ENCODE measurements at places on chromosomes 6 and 20.

GRCh38 chr20:50527068-50527605, 17.0 kb downstream of the PTPN1 start:
- DNase-seq, result no peak

DNA sequence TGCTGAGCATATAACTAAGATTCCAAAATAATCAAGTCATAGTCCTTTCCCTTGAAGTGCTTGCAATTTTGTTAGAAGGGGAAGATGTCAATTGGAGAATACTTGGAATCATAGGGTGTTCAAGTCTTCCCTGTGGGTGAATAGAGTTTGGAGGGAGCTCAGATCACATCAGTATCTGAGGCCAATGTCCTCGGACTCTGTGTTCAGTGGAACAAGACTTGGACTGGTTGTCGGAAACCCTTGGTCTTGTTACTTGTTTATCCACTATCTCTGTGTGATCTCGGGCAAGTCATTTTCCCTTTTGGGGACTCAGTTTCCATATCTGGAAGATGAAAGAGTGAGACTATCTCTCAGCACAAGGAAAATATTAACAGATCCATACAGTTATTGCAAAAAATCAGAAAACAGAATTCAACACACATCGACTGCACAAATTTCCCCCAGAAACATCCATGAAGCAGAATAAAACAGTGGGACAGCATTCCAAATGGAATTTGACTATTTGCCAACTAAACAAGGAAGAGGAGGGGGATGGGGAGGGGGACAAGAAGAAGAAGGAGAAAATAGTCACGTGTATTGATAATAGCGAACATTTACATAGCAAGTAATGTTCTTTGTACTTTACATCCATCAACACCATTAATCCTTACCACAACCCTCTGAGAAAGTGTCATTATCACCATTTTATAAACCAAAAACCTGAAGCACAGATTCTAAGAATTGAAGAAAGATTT, 3.9 kb upstream of the EDEM2 start:
- no peak for DNase-seq

GRCh38 chr6:157757430-157758403, 65.3 kb upstream of the SNX9 start:
- no peak for DNase-seq

DNA sequence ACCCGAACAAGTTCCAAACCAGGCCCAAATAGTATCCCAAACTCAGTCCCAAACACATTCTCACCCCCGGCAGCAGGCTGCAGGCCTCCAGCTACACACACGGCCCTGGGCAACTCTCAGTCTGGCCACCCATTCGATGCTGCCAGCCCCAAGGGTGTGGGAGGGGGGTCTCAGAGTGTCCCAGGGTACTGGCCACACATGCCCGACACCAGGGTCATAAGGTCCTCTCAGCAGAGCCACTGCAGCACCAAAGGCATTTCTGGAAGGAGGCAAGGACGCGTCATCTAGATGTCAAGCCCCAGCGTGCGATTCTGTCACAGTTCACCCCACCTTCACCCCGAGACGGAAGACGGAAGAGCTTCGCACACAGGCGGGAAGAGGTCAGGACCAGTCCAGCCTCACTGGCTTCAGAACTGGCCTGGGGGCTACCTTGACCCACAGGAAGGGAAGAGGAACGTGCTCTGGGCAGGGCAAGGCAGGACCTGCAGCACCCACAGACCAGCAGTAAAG, 9.5 kb downstream of the MYL9 start:
- DNase-seq, result no peak

- no peak for DNase-seq
Measured at GRCh38 chr20:38217791-38218565, 42.6 kb downstream of the KIAA1755 start.

- peak; percentile 78 for DNase-seq
Measured at GRCh38 chr6:70667711-70668498, at the start of gene SMAP1. TSS of gene SMAP1 (plus strand) at chr6:70667883. CDS start at chr6:70668024, 141 bp downstream.

DNA sequence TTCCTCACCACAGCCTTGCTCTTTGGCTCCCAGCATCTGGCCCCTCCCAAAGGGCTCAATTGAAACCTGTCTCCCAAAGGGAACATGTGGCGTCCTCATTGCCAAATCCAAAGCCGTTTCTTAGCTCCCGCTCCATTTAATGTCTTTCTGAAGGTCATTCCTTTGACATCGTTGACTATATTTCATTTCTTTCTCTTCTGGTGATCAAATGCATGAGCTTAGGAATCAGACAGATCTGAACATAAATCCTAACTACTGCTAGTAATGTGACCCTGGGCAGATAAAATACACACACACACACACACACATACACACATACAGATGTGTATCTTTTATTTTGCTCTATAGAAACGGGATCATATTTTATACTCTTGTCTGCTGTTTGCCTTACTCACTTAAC, 964.7 kb upstream of the FLRT3 start:
- no peak for DNase-seq

GRCh38 chr6:20467437-20467836, 65.8 kb downstream of the E2F3 start:
- no peak for DNase-seq

GRCh38 chr20:51371720-51372119, 170.8 kb downstream of the NFATC2 start:
- no peak for DNase-seq

GRCh38 chr20:45965169-45966002, 6.6 kb downstream of the ZNF335 start:
- DNase-seq, result no peak

GRCh38 chr6:143621876-143622605, 55.7 kb upstream of the PHACTR2 start:
- DNase-seq, result no peak

DNA sequence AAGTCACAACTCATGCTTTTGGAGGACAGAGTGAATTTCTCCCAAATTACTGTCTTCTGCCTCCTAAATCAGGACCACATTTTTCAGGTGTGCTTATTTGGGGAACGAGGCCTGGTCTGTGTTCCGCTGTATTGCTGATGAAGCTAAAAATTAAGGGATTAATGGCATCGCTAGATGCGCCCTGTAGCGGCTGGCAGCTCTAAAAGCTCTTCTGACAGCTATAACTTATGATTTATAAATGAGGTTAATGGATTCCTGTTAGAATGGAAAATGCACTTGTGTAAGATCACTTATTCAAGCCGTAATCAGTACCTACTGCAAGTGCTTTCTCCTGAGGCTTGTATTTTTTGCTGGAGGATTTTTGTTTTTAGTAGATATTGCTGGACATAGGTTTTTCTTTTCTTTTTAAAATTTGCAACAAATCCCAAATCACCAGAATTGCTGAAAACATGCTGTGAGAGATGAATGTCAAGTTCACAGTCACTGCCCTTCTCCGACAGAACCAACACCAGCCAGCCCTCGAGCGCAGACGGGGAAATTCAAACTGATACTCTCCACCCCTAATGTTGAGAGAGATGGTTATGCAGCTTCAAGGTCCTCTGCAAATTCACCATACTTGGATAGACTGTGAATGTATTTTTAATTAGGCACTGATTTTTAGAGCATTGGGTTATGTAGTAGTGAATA, 49.1 kb downstream of the AKAP12 start:
- DNase-seq, result no peak

GRCh38 chr6:109318328-109318876, 63.9 kb downstream of the CD164 start:
- DNase-seq, result peak; percentile 74

DNA sequence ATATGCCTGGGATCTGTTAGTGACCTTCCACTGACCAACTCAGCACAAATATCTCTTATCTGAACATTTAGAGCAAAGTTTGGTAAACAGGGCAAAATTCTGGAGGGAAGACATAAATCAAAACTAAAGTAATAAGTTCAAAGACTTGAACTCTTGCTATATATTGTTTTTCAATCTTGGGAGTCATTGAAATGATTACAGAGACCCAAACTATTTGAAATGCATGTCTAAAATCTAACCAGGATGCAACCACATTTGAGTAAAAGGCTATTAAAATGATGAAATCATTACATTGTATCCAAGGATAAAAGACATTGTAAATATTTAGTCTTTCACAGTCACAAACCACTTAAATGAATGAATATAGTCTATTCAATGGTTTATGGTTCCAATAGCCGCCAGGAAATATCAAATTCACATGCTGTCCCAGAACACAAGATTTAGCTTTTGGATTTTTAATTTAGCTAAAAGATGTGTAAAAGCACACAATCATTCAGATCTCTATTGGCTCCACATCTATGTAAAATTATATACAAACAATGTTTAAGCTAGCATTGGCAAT, 256.6 kb upstream of the EPHA7 start:
- DNase-seq, result no peak

DNA sequence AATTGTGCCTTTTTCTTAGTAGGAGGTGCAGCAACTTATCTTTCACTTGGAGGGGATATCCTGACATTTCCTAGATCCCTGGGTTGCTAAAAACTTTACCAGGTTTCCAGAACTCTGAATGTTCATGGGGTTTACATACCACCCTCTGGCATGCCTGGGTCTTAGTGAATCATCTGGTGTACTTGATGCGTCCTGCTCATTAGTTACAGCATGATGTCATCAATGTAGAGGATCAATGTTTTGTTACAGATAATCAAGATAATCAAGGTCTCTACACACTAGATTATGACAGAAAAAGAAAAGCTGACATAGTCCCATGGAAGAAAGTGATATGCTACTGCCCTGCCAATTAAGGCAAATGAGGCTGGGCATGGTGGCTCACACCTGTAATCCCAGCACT, 27.0 kb downstream of the FITM2 start:
- no peak for DNase-seq

GRCh38 chr6:11722805-11723631, 55.6 kb downstream of the ADTRP start:
- DNase-seq, result no peak

DNA sequence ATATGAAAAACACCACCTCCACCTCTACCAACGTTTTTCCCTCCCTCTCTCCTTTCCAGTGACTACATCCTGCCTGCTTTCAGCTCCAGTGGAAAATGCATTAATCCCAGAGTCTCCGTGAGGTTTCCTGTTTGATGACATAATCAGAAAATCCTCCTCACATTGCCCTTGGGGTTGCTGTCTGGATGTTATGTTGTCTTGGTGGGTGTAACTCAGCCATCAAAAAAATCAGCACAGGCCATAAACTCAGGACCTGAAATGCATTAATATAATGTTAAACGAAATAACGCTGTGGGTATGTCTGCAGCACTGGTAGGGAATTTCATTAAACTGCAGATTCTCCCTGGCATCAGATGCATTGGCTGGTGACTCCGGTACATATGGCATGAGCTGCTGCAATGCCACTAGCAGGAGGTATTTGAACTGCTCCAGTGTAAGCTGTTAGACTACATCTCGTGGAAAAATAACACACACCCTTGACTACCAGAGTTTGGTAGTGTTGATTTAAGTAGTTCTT, 297.8 kb downstream of the PRL start:
- no peak for DNase-seq

GRCh38 chr6:16470502-16471221, 232.3 kb downstream of the GMPR start:
- DNase-seq, result no peak

- no peak for DNase-seq
Measured at GRCh38 chr6:132268209-132268608, 133.1 kb downstream of the MOXD1 start.

- no peak for DNase-seq
Measured at GRCh38 chr6:12090714-12091113, 78.6 kb downstream of the HIVEP1 start.

GRCh38 chr6:53299331-53300005, 49.3 kb downstream of the ELOVL5 start:
- no peak for DNase-seq

DNA sequence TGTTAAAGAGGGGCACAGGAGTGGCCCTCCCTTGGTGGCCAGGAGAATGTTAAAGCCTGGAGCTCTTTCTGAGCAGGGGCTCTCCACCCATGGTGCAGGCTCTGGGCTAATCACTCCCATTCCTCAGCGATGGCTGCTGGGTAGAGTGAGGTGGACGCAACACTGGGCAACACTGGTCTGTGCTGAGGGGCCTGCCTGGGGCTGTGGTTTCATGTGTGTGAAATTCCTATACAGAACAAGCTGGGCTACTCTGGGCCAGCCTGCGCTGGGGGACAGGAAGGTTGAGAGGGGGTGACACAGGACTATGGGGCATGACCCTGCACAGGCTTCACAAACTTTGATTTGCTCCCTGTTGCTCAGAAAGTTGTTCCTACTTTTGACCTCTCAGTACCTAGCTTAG, 392.6 kb downstream of the ZFAND3 start:
- no peak for DNase-seq

DNA sequence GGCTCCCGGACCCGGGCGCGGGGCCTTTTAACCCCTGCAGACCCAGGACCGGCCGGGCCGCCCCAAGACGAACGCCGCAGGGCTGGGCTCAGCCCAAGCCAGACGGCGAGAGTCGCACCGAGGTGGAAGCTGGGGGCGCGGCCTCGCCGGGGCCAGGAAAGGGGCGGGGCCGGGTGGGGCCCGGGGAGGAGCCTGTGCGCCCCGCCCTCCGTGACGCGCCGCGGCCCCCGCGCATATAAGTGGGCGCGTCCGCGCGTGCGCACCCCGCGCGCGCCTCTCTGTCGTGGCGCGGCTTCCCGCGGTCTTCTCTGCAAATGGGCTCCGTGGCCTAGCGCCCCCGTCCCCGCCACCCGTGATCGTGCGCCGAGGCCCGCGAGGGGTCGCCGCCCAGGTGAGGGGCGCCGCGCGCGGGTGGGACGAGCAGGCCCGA, at the start of gene PPDPF:
Gene PPDPF (plus strand): TSS at position 262 of the 430 bp plus-strand sequence. CDS start 544 bp downstream, outside the sequence.
- no peak for DNase-seq

- no peak for DNase-seq
Measured at GRCh38 chr6:53799340-53799739, 4.5 kb downstream of the LRRC1 start.

DNA sequence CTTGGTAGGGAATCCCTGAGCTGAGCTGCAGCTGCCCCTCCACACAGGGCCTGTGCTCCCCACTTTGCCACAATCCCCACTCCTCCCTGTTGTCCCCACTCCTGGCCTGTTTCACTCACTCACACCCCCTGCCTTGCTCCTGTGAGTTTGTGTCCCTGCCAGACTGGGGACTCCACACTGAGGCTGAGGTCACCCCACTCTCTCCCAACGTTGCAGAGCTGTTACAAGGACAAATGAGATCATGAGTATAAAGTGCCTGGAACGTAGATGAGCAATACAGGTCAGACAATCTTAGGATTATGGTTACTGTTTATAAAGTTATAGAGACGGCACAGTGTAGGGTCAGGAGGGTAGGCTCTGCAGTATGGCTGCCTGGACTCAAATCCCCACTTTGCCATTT, 426.0 kb upstream of the SULF2 start:
- DNase-seq, result no peak

- DNase-seq, result no peak
Measured at GRCh38 chr20:15491575-15491974, 1081.7 kb downstream of the KIF16B start.

DNA sequence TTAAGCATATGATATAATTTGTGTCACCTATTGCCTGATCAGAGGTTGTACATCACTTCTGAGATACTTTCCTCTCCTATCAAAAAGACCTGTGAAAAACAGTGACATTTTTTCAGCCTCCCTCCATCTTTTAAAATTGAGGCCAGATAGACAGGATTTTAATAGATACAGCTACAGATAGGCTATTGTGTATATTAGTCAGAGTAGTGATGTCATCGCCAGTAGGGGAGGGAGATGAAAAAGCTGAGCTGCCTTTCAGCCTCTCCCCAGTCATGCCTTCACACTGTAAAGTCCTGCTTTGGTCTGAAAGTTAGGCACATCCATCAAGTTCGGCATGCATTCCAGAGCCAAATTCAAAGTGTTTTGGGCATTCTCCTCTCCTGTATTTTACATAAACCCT, 7.9 kb upstream of the PABPC1L start:
- peak; percentile 14 for DNase-seq

GRCh38 chr6:8108759-8109539, 6.6 kb upstream of the EEF1E1 start:
- no peak for DNase-seq

Measured in nucleus accumbens (tissue), 56 donors.